NCI-H187 (cell line): ENCODE measurements at places on chromosomes 1 and 21.

- DNase-seq, result no peak
Observed at GRCh38 chr1:112247961-112248360, 148.1 kb upstream of the CTTNBP2NL start.

GRCh38 chr1:198901266-198901665, 262.4 kb downstream of the PTPRC start:
- DNase-seq, result no peak

DNA sequence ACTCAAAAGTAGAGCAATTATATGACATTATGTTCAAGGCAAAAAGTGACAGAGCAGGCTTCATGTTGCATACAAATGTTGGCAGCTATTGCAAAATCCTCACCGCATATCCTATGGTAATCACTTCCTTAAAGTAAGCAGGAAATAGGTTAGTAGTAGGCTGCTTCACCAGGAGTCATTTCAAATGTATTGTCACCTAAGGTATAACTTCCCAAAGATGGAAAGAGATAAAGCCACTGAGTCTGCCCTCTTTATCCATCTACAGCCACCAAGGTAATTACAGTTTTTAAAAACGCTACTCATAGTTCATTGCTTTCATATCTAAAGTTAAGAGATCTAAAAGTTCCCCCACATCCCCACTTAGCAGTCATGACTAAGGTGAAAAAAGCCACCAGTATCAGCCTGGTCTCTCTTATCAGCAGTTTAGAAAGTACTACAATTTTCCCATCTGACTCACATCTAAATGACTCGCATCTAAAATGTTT, 31.6 kb upstream of the UBE2U start:
- no peak for DNase-seq

DNA sequence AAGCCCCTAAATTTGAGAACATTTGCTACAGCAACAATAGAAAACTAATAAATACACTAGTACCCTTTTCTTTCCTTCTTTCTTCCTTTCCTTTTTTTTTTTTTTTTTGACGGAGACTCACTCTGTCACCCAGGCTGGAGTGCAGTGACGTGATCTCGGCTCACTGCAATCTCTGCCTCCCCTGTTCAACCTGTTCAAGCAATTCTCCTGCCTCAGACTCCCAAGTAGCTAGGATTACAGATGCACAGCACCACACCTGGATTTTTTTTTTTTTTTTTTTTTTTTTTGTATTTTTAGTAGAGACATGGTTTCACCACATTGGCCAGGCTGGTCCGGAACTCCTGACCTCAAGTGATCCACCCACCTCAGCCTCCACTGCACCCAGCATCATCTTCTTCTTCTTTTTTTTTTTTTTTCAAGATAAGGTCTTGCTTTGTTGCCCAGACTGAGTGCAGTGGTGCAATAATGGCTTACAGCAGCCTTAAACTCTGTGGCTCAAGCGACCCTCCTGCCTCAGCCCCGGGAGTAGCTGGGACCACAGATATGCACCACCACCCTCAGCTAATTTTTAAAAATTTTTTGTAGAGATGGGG, 19.6 kb upstream of the CBR3 start:
- no peak for DNase-seq

- DNase-seq, result no peak
Observed at GRCh38 chr1:6329851-6330250, 63.7 kb downstream of the ACOT7 start.

DNA sequence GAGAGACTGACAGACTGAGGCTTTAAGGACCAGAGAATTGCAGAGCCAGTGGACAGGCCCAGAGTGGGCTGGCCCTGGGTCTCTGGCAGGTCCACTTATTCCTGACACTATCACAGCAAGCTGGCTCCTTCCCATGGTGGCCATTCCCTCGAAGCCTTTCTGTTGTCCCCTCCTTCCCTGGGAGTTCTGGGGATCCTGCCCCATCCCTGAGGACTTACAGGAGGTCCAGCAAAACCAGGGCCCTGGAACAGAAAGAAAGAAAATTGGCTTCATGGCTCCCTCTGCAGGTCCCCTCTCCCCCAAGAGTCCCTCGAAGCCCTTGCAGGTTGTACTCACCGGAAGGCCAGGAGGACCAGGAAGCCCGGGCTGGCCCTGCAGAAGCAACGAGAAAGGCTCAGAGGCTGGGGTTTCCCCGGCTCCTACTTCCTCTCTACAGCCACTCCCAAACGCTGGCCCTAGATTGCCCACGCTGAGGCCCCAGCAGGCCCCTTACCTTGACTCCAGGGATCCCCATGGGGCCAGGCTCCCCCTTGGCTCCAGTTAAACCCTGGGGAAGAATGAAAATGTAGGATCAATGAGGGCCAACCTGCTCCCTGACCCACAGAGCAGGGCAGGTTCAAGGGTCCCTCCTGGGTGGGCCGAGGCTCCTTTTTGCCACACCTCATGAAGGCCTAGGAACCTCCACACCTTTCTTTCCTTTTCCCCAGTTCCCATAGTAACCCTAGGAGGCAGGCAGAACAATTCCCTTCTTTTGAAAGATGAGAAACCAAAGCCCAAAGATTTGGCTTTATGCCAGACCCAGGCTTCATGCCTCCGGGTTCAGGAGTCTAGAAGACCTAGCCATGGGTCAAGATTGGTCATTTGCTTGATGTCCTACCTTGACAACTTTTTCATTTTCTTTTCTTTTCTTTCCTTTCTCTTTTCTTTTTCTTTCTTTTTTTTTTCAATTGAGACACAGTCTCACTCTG, 4.6 kb downstream of the COL9A2 start:
- no peak for DNase-seq

- DNase-seq, result no peak
Observed at GRCh38 chr1:234944439-234945344, 183.9 kb downstream of the TOMM20 start.
